ACHN (cell line): ENCODE measurements at places on chromosomes 2 and 18.

DNA sequence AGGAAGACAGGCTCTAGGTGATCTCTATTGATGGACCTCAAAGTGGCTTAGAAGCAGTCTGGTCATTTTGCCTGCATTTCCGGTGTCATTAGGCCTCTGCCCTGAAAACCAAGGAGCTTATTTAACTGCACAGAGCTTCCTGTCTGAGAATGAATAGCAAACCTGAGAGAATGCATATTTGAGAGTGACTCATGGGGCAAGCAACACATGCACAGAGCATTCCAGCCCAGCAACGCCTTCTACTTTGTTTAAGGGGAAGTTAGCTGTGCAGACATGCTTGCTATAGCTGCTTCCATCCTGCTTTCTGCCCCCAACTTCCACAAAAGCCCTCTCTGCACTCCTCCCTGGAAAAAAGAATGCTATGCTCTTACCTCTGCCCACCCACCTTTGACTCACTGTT is 232.8 kb downstream of the GRB14 start:
- peak; percentile 93 for DNase-seq

- DNase-seq, result no peak
Observed at GRCh38 chr2:219350710-219351221, 18.2 kb upstream of the RESP18 start.

GRCh38 chr2:170235860-170236679 is 58.1 kb downstream of the MYO3B start:
- peak; percentile 53 for DNase-seq

- peak; percentile 71 for DNase-seq
Observed at GRCh38 chr2:140454717-140455116, 1674.5 kb upstream of the NXPH2 start.

DNA sequence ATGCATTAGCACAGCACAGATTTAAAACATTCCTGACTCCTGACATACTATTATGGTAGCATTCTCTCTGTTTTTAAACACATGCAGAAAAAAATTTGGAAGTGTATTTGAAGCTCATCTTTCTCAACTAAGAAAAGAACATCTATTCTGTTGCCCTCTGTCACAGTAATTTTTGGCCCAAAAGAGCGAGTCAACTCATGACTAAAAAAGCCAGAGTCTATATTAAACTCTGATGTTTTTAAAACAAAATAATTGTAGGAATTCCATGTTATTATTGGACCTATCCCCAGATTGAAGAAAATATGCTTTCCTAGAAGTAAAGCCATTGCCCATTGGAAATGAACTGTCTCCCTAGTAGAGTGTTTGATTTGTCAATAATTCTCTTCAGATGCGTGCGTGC is 96.7 kb downstream of the CRIM1 start:
- no peak for DNase-seq

DNA sequence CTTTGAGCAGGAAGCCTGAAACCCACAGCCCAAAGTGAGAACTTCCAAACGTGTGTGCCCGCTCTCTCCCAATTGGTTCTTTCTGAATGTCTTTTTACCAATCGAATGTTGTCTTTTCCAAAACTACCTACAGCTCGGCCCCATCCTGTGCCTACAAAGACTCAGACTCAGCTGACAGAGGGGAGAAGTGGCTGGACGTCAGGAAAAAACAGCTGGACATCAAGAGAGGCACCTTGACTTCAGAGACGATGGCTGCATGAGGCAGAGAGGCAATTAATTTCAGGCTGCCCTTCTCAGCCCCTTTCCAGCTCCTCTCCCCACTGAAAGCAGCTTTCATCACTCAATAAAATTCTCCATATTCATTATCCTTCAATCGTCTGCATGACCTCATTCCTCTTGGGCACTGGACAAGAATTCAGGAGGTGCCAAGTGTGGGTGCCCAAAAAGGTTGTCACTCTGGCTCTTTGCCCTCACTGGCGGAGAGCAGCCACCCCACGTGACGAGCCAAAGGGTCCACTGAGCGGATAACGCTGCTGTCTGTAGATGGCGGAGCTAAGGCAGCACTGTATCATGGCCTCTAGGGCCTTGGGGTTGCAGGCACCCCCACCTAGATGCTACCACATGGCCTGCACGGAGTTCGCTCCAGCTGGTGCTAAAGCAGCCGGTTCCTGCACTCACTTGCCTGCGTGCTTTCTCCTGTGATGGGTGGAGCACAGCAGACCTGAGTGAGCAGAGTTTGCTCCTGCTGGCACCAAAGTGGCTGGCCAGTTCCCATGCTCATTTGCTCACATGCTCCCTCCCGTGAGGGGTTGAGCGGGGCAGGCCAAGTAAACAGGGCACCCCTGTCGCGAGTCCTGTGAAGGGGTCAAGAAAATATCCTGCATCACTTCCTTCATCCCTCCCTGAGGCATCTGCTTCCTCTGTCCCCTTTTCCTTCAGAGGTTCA is 37.9 kb downstream of the FAM210A start:
- DNase-seq, result no peak

GRCh38 chr2:71834796-71835195 is 312.9 kb downstream of the CYP26B1 start:
- DNase-seq, result no peak

- DNase-seq, result no peak
Observed at GRCh38 chr18:15198116-15198389, 450.1 kb downstream of the ANKRD30B start.

GRCh38 chr18:34951625-34952379 is 89.4 kb upstream of the MAPRE2 start:
- no peak for DNase-seq

DNA sequence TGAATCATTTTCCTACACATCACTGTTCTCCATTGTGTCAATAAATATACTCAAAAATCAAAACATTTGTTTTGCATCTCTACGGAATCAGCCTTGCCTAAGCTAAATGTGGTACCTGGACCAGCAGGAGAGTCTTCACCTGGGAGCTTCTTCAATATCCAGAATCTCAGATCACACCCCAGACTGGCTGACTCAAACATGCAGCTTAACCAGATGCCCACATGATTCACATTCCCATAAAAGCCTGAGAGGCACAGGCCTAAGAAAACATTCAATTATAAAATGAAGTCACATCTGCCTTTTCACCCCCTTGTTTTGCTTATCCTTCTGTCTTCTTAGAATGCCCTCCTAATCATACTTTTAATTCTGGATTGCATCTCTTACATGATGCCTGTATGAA is 1045.5 kb upstream of the NXPH2 start:
- DNase-seq, result no peak

GRCh38 chr2:240569998-240570530 is 1.8 kb downstream of the RNPEPL1 start:
- no peak for DNase-seq

DNA sequence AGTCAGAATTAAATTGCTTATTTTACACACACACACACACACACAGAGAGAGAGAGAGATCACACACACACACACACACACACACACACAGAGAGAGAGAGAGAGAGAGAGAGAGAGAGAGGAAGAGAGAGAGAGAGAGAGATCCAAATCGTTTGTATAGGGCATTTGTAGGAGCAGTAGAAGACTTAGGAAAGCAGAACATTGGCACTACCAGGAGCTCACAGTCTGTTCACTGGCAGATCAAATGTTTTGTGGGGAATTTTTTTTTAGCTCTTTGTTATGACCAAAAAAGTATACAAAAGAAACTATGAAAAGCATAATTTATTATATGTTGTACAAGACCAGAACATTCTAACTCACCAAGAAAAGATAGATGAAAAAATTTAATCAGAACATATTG is 81.8 kb downstream of the MBD5 start:
- no peak for DNase-seq

DNA sequence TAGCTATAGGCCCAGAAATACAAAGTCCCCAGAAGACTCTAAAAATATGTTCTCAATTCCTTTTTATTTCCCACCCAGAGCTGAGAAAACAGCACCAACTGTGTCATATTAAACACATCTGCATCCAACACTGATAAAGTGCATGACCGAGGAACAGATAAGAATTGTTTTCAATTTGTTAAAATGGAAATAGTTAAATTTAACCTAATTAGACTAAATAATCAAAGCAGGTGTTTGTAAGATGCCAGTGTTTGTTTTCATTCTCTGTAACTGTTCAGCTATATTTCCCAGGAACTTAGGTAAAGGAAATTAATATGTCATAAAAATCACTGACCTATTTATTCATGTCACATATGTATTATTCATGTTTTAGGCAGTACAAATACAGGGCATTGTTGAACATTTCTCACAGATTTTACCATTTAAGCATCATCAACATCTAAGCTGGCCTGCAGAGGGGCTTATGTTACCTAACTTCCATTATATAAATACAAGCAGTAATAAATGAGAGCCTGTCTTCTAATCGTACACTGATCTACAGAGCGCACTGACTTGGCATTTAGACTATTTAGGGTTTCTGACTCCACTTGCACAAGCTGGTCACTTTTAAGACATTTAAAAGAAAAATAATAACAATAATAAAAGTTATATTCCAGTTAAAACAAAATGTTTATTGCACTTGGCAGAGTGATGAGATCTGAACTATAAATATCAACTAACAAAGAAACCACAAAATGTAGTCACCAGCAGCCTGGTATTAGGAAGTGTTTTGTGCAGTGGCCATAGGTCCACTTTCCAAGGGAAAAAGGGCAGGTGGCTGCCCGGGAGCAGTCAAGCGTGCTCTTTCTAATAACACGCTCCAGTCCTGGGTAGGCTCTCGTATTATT is 86.6 kb upstream of the ZFP36L2 start:
- DNase-seq, result peak; percentile 17

GRCh38 chr18:73594749-73595148 is 552.9 kb downstream of the FBXO15 start:
- peak; percentile 54 for DNase-seq

DNA sequence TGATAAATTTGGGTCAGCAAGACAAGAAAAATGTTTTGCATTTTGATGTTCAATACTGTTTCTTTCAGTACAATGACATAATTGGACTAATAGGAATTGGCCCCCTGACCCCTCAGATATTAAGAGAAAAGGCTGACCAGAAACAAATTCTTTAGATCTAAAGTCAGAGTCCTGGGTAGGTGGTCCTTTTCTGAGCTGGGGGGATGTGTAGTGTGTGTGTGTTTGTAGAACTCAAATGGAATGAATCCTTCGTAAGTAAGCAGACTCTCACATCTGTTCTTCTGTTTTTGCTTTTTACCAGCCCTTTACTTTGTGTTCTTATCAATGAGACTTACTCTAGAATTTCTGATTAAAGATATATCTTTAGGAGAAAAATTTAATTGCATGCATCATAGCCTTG is 327.7 kb downstream of the TGIF1 start:
- DNase-seq, result no peak
